HepG2 (cell line): ENCODE measurements at places on chromosomes 3 and 15.

DNA sequence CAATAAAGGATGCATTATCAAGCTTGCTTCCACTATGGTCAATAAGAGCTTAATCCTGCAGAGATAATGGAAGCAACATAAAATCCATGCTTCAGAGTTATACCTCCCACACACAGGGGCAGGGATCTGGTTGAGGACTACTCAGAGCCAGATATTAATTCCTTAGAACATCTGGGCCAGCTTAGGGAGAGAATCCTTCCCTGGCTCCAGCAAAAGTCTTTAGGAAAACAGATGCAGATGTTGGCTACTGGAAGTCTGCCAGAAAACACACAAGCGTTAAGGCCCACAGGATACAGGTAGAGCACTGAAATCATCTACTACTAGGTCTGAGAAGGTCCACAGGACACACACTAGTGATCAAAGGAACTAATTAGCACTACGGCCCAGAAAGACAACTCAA lies 25.2 kb downstream of the TMEM202 start:
- DNase-seq: no peak

- DNase-seq: no peak
Observed at GRCh38 chr3:126956361-126956760, 26.6 kb upstream of the PLXNA1 start.

- DNase-seq: peak; percentile 76
Observed at GRCh38 chr3:130963878-130964277, 62.7 kb downstream of the ASTE1 start.

DNA sequence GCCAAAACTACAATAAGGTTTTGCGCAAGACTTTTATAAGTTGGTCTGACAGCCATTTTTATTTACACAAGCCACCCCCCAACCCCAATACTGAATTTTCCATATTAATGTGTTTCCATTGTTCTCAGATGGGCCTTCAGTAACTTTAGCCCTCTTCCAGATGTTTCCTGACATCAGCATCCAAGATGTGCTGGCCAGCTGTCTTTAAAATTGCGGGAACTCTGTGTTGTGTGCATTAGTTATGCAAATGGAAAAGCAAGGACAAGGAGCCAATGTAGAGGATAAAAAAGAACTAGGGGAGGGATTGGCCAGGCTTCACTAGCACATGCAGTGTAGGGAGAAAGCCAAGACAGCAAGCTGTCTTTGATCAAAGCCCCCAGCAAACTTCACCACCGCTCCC lies 45.4 kb downstream of the COMMD2 start:
- DNase-seq: no peak

DNA sequence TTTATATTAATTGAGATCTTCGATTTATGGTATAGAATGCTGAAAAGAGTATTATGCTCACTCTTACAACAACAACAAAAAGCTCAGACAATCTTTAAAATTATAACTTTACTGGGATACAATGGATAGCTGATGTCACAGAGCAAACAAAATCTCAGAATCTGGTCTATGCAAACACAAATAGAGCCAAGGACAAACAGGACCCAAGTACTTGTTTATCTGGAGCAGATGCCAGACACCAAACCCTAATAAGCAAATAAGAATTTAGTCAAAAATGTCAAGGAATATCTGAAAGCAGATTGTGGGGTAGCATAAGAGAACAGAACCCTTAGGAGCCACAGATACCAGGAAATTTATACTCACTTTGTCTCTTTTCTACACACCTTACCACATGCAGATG lies 302.2 kb downstream of the CGGBP1 start:
- peak; percentile 8 for DNase-seq

DNA sequence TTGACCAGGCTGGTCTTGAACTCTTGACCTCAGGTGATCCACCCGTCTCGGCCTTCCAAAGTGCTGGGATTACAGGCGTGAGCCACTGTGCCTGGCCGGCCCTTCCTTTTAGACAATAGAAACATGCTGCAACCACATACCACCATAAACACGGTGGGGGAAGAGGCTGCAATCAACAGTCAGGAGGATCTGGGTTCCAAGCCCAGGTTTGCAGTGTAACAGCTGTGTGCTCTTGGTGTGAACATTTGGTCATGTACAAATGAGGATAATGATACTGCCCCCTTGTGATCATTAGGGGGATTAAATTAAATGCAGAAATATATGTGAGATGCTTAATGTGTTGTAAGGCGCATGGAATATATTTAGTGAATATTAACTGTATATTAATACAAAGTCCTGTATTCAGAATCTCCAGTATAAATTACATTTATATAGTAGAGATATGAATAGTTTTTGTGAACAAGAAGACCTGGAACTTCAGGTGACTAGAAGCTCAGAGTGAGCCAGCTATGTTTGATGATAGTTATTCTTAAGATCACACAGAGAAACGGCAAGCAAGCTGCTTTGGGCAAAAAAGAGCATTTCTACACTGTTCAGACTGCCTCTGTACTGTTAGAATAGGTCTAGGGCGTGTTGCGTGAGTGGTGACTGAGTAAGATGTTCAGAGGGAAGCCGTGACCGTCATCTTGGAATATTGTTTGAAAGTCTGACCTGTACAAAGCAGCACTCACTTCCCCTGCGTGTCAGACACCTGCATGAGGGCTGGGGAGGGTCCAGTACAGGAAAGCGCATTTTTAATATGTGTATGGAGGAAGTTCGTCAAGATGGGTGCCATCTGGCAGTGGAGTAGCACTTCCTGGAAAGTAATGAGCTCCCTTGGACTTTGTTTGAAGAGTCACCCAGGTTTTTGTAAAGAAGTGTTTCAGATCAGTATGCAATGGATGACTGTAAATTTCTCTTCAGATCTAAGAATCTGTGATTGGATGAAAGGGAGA lies 125.8 kb downstream of the PGPEP1L start:
- peak; percentile 40 for DNase-seq

- no peak for DNase-seq
Observed at GRCh38 chr15:54304321-54304720, 326.1 kb downstream of the UNC13C start.

DNA sequence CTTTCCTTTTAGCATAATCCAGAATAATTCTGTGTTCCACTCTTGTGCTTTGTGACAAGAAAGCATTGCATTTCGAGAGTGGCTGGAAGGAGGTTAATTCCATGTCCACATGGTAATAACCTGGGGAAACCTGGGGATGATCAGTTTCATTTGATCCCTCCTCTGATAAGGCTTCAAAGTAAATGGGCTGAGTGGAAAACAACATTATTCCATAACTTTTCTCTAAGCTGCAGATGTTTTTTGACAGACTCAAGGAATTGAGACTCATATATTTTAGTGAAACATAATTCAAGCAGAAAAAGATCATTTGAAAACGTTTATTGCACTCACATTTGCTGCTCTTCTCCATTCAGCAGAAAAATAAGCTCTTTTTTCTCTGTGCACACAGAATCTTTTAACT lies 44.6 kb downstream of the ROBO2 start:
- no peak for DNase-seq

- DNase-seq: peak; percentile 66
Observed at GRCh38 chr15:77032052-77032646, 37.2 kb downstream of the PSTPIP1 start.

- DNase-seq: no peak
Observed at GRCh38 chr3:74447221-74447620, 167.2 kb downstream of the CNTN3 start.

GRCh38 chr15:79874242-79874641 lies 22.6 kb downstream of the MTHFS start:
- peak; percentile 52 for DNase-seq

DNA sequence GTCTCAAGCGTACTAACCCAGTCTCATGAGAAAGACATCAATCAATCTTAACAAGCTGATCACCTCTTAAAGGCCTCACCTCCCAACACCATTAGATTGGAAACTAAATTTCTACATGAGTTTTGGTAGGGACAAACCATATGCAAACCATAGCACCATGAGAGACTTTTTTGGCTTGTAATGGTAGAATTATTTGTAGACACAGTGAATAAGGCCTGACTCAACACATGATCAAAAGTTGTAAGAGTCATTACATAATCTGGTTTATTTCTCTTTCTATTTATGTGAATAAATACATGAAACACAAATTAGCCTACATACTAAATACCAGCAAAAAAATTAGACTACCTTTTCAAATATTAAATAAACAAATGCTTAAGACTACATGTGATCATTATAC lies 183.3 kb upstream of the EPHA6 start:
- no peak for DNase-seq

DNA sequence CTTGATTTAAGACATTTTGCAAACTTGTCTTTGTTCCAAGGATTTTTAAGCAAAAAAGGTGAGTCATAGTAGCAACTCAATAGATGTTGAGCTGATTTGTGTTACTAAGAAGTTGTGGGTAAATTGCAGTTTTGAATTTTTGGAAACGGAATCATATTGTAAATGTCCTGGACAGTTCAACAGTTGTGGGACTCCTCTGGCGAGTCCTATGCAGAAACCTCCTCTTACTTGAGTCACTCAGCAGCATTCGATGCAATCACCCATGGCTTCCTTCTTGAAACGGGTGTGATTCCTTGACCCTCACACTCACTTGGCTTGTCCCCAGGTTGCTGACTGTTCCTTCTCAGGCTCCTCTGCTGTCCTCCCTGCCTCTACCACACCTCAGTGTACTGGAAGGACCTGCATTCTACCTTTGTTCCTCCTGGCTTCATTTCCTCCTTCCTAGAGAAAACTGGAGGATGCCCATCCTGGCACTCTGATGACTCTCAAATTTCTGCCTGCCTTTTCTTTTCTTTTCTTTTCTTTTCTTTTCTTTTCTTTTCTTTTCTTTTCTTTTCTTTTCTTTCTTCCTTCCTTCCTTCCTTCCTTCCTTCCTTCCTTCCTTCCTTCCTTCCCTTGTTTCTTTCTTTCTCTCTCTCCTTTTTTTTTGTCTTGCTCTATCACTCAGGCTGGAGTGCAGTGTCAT lies 52.8 kb upstream of the DGKG start:
- DNase-seq: no peak

- peak; percentile 12 for DNase-seq
Observed at GRCh38 chr3:22960105-22960984, 242.8 kb upstream of the UBE2E2 start.

GRCh38 chr3:53166781-53167291 lies 5.8 kb downstream of the PRKCD start:
- DNase-seq: no peak

DNA sequence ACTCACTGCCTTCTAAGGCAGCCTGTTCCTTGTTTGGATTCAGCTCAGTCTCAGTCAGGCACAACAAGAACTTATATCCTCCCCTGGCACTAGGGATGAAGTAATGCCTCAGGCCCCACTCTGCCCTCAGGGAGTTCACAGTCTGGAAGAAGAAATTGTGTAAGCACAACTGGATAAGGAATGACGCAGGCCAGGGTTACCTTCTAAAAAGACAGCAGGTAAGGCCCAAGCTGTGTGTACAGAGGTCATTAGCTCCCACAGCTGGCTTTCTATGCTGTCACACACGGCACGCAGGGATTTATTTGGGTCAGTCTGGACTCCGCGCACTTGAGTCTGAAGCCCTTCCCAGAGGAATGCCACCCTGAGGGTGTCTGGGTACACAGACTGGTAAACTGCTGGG lies 82.9 kb downstream of the IQSEC1 start:
- DNase-seq: no peak

- no peak for DNase-seq
Observed at GRCh38 chr3:100465892-100466777, 26.3 kb upstream of the TMEM45A start.

DNA sequence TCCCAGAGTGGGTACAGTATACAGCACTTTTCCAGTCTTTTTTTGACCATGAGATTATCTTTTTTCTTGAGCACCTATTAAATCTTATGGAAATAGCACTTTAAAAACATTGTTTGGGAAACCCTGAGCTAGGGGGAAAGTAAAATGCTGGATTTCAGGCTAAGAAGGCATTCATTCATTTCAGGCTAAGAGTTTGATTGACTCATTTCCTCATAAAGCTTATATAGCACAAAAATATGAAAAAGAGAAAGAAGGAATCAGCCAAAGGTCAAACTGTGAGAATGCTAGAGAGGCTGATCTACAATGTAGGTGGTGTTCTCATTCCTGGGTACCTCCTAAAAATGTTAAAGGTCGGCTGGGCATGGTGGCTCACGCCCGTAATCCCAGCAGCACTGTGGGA lies 10.5 kb downstream of the TTC23 start:
- DNase-seq: no peak

DNA sequence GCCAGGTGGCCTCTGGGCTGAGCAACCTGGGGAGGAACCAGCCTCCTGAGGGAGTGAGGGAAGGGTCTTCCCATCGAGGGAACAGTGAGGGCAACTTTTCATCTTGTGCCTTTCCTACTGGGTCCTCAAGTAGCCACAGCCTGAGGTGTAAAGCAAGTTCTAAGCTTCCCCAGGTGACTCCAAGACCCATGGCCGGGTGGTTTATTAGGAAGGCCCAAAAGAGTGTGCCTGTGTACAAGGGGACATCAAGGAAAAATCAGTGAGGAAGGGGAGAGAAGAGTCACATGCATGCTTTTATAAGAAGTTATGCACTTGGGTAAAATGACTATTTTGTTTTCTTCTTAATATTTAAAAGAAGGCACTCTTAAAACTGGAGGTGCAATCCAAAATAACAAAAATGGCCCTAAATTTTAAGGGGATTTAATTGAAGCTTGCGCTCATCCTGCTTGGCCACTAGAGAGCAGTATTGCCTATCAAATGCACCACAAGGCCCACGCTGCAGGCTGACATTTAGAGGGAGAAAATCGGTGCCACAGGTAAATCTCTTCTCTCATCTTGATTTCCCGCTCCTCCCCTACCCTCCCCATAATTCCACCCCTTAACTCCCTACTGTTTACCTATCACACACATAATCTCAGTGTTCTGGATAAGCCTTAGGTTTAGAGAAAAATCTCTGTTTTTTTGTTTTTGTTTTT lies 6.7 kb downstream of the NANOGP8 start:
- DNase-seq: peak; percentile 44

DNA sequence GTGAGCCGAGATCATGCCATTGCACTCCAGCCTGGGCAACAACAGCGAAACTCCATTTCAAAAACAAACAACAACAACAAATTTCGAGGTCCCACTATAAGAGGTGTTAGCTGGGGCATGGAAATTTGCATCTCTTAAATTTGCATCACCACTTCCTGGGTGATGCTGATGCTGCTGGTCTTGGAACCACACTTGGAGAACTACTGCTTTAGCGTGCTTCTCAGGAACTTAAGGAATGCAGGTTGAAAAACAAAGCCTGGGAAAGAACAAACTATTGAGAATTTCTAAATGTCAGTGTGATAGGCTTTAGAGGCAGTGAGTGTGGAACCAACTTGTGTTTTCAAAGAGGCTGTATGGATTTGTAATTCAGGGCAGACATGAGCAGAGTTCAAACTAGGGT lies 858.4 kb upstream of the ARPP21 start:
- DNase-seq: no peak

GRCh38 chr3:50237133-50237651 lies 1.2 kb downstream of the GNAI2 start:
- no peak for DNase-seq

GRCh38 chr15:88705769-88706165 lies 67.0 kb downstream of the ISG20 start:
- no peak for DNase-seq

GRCh38 chr3:127914584-127914983 lies 448 bp upstream of the KBTBD12 start:
- DNase-seq: no peak

GRCh38 chr3:110815008-110815583 lies 256.5 kb upstream of the NECTIN3 start:
- no peak for DNase-seq

GRCh38 chr3:187213616-187214015 lies 16.3 kb downstream of the RTP1 start:
- no peak for DNase-seq
